Activated CD8-positive, alpha-beta memory T cell treated with anti-CD3 and anti-CD28 coated beads for 36 hours (primary cell): ENCODE measurements at places on chromosomes 3 and 15. TPM values are rescaled to one million over a fixed set of nuclear protein-coding genes. Genes with fewer than 3 reads are reported as not detected.

Gene GRM2
- 0.11 TPM for total RNA-seq

Gene SLC28A1
- not detected for total RNA-seq

Gene RAB6B
- total RNA-seq: 0.57 TPM

Gene COL6A5
- total RNA-seq: not detected

Gene RARRES1
- not detected for total RNA-seq

Gene FSIP1
- total RNA-seq: 0.61 TPM

Gene FAM107A
- not detected for total RNA-seq
